ENCODE measurements at places on chromosomes 2 and 18.

- peak; percentile 36 for ATAC-seq
Observed at GRCh38 chr2:68157002-68157401, 686 bp upstream of the PNO1 start.

- no peak for ATAC-seq
Observed at GRCh38 chr2:240165661-240166060, 25.2 kb upstream of the OTOS start.

GRCh38 chr2:95354925-95355324 is 47.6 kb upstream of the FAHD2A start:
- no peak for ATAC-seq

DNA sequence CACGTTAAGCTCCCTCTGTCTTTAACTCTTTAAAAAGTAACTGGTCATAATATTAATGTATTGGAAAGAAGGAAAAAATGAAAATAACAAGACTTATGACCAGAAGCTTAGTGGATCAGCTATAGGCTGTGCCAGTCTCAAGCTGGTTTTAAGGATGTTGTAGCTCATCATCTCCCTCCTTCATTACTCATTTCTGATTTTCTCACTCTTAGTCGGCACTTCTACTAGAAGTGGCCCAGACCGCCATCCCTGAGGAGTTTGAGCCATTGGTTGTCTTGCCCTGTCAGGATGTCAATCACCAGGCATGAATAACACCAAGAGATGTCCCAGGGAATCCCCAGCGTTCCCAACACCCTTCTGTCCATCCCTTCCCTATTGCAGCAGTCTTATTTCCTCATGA is 151.5 kb downstream of the ASXL3 start:
- ATAC-seq, result no peak

DNA sequence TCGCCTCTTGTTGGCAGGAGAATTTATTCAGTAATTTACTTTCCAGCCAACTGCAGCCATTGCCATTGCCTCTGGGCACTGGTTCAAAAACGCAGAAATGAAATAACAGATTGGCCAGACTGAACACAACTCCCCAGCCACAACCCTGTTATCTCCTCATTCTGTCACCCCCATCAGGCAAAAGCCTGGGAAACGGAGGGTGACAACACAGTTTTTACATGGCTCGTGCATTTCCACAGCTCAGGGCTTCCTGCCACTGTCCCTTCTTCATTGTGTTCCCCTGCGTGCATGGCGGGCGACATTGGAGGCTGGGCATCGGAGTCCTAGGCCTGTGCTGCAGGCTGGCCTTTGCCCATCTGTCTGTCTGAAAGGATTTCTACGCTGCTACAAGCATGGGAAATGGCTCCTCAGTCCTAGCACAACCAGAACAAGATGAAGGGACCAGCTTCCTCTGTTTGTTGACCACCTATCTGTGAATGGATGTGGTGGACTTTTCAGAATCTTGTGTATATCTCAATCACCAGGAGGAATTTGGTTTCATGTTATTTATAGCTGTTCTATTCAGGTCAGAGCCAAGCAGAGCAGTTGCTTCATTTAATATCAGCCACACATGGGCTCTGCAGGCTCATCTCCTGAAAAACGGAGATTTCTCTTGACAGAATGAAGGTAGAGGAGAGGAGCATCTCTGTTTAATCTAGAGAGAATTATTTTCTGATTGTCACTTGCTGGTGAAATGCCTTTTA is 107.0 kb downstream of the MGAT5 start:
- no peak for ATAC-seq

DNA sequence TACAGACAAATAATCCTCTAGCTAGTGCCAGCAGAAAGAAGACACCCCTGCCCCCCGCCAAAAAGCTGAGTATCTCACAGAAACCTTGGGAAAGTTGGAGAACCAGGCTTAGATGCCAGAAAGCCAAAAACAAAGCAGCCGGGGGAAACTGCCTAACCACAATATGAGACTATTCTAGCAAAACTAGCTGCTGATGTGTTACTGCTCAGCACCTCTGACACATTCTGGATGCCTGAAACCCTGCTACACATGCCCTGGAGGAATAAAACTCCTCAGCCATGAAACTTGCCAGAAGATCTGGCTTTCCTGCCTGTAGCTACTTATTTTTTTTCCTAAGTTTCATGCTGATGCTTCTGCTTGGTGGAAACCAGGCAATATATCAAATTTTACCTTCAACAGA is 122.7 kb upstream of the GCFC2 start:
- no peak for ATAC-seq

GRCh38 chr2:39377226-39377939 is 59.7 kb downstream of the MAP4K3 start:
- no peak for ATAC-seq

GRCh38 chr2:5389740-5390139 is 302.4 kb upstream of the SOX11 start:
- ATAC-seq, result no peak

GRCh38 chr2:99545604-99546003 is 55.8 kb upstream of the REV1 start:
- no peak for ATAC-seq

DNA sequence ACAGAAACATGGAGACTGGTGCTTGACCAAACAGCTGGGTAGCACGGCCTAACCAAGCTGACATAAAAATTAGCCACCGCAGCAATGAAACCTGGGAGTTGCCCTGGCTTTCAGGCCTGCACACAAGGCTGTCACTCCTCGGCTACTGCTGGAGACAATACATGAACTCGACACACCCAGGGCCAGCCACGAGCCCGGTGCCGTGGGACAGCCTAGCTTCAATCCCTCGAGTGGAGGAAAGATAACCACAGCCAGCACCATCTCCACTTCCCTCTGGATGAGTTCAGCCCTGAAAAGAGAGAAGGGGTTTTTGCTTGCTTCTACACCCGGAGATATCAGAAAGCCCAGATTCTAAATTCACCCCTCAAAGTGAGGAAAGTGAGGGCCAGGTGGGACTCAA is 78.0 kb downstream of the BCL2L11 start:
- no peak for ATAC-seq

DNA sequence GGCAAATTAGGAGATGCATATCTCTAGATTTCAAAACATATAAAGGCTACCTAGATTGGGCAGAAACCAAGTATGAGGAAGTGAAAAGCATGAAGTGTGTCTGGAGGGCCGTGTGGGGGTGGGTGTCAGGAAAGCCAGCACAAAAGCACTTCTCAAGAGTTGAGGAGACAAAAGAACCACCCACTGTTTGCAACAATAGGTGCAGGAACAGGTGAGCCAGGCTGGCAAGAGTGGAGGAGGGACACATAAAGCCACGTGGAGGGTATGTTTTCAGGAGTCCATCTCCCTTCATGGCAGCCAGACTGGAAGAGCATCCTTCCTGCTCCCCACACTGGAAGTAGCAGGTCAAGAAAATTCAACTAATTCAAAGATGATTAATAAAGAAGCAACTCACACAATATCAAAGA is 96.4 kb downstream of the CERS6 start:
- ATAC-seq, result no peak

- no peak for ATAC-seq
Observed at GRCh38 chr2:25215948-25216679, 47.7 kb upstream of the POMC start.

DNA sequence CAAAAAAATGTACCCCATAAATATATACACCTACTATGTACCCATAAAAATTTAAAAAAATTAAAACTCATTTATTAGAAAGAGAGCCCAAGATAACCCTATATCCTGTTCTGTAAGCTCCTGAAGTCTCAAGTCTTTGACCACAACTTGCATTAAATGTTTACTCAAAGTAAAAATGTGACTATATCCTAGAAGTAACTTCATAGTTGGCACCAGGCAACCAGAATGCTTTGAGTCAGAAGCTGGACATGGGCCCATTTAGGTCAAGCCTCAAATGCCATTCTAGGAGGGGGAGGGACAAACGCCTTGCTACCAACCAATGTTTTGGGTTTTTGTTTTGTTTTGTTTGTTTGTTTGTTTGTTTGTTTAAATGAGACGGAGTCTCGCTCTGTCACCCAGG is 9.3 kb upstream of the TBC1D8 start:
- ATAC-seq, result no peak

GRCh38 chr2:67268797-67269196 is 128.3 kb upstream of the ETAA1 start:
- ATAC-seq, result peak; percentile 44
